IPS-NIHi11 (cell line): ENCODE measurements at places on chromosomes 3 and 15.

DNA sequence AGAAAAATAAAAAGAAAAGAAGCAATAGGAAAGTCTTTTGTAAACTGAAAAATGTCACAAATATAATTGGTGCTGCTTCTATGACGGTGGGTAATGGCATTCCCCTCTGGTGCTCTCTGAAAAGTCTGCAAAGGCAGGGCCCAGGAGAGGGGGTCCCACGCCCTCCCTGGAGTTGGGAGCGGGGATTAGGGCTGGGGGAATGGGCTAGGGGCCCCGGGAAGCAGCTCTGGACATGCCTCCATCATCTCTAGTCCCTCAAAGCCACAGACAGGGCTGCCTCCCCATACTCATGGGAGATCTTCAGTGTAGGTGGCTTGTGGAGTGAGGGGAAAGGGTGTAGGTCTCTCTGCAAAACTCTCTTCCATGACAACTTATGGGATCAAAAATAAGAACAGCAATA, 7.8 kb upstream of the RHCG start:
- DNase-seq, result no peak

GRCh38 chr3:145776782-145777408, 384.1 kb downstream of the PLOD2 start:
- peak; percentile 50 for DNase-seq

- no peak for DNase-seq
Measured at GRCh38 chr15:94602754-94603470, 371.6 kb downstream of the MCTP2 start.

DNA sequence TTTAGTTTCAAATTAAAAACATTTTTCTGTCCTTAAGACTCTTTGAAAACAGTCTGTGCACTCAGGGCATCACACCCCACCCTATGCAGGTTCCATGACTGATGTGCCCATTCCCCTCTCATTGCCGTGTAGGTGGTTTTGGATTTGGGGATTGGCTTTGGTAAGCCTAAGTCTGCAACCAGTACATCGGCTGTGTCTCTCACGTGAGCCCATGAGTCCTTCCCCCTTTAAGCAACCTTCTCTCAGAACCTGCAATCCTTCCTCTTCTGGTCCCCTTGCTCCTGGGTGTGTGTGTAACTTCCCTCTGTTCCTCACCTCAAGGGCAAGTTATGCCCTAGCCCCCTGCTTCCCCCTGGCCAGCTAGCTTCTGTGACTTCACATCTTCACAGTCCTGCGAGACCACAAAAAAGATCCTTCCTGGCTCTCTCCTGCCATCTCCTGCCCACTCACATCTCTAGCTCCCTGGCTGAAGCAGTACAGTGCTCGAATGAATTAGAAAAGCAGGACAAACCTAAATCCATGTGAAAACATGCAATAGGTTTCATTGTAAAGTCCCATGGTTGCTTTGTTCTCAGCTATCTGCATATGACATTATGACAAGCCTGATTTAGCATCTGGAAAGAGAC, 126.7 kb downstream of the UACA start:
- no peak for DNase-seq

DNA sequence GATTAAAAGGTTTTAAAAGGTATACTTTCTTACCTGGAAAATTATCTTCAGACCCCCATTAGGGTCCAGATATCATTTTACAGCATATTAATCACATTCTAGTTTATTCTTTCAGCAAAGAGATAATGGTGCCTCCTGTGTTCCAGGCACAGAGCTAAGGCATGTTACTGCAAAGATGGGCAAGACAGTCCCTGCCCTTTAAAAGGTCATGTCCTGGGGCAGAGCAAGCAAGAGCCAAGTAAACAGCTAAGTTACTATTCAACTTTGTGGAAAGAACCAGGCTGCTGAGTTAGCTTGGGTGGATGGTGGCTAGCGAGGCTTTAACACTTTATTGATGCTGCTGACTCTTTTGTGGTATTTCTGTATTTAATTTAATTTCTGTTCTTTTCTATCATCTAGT, 75.0 kb downstream of the LRRC28 start:
- no peak for DNase-seq
